ENCODE measurements at places on chromosomes 11 and 22.
A peak's percentile ranks its signal among the peaks of the same experiment; 100 is the strongest.

GRCh38 chr22:40418366-40419201 lies 48.2 kb downstream of the SGSM3 start:
- DNase-seq: peak; percentile 33

DNA sequence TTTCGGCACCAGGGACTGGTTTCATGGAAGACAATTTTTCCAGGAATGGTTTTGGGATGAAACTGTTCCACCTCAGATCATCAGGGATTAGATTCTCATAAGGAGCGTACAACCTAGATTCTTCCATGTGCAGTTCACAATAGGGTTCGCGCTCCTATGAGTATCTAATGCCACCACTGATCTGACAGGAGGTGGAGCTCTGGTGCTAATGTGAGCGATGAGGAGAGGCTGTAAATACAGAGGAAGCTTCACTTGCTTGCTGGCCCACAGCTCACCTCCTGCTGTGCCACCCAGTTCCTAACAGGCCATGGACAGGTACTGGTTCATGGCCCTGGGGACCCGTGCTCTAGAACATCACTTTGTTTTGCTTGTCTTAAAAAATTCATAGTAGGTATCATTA lies 41.8 kb upstream of the AMPD3 start:
- no peak for DNase-seq

DNA sequence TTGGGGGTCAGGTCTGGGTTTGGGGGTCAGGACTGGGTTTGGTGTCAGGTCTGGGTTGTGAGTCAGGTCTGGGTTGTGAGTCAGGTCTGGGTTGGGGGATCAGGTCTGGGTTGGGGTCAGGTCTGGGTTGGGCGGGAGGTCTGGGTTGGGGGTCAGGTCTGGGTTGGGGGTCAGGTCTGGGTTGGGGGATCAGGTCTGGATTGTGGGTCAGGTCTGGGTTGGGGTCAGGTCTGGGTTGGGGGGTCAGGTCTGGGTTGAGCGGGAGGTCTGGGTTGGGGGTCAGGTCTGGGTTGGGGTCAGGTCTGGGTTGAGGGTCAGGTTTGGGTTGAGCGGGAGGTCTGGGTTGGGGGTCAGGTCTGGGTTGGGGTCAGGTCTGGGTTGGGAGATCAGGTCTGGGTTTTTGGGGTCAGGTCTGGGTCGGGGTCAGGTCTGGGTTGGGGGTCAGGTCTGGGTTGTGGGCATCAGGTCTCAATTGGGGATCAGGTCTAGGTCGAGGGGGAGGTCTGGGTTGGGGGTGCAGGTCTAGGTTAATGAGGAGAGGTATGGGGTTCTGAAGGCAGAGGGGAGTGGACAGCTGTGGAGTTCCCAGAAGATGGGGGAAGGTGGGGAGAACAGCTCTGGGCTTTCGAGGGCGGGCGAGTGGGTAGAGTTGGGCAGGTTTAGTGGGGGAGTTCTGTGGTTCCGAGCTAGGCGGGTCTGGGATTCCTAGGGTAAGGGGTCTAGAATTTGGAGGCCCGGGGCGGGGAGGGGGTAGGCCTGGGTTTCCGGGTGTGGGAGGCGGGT lies 629 bp downstream of the TTLL8 start:
- DNase-seq: no peak

DNA sequence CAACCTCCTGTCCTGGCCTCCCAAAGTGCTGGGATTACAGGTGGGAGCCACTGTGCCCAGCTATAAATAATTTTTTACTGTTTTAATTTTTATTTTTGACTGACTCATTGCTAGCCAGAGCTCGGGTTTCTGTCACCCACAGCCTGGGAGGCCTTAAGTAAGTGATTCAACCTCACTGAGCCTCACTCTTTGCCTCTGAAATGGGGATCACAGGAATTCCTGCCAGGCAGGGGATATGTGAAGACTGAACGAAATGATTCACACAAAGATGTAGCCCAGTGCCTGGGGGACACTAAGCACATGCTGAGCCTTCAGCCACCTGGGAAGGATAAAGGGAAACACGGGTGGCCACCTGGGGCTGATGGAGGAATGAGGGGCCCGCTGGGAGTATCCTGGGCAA lies 3.8 kb upstream of the LRRC74B start:
- peak; percentile 65 for DNase-seq

DNA sequence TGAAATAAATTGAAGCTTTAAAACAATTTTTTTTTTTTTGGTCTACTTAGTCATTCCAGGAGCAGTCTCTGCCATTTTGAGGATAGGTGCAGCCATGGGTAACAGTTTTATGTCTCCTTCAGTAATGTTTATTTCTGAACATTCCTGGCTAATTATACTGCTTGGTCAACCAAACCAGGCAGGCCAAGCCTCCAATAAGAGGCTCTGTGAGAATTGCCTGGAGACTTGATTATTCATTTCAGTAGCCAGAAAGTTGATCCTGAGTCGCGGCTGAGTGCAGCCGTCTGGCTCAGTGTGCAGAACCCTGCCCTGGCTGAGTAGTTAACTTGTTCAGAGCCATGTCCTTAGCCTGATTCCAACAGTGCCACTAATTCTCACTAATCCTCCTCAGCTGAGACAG lies 364.0 kb upstream of the FAT3 start:
- DNase-seq: no peak

DNA sequence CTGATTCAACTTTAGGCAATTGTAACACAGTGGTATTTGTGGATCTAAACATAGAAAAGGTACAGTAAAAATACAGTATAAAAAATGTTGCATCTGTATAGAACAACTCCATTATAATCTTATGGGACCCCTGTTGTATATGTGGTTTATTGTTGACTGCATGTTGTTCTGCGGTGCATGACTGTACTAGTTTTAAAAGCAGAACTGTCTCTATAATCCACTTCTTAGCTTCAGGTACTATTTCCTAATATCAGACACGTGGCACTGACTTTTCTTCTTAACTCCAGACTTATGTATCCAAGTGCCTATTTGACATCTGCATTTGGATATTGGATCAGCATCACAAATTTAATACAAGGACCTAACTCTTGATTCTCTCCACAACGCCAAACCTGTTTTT lies 41.1 kb downstream of the PACS1 start:
- DNase-seq: no peak

DNA sequence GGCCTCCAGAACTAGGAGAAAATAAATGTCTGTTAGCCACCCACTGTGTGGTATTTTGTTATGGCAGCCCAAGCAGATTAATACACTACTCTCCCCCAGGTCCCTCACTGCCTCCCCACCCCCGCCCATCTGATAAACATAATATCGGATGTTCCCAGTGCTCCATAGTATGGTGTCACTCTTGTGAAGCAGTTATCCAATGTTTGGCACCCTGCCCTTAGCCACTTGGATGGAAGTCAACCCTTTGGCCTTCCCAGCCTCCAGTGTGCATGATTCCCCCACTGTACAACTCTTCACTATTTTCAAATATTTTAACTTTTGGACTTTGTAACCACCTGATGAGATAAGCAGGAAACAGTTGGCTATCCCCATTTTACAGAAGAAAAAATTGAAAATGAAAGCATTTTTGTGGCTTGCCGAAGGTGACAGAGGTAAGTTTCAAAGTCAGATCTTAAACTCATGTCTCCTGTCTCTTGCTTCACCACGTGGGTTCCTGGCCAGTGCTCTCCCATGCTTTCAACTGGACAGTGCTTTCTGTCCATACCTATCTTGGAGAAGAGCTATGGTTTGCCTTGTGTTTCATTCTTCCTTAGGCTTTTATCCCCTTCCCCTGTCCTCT lies 53.2 kb downstream of the ALX4 start:
- DNase-seq: peak; percentile 27

- DNase-seq: no peak
Observed at GRCh38 chr22:25067851-25068421, 115.4 kb downstream of the KIAA1671 start.

- DNase-seq: no peak
Observed at GRCh38 chr22:41560095-41560471, 727 bp upstream of the CSDC2 start.

GRCh38 chr11:76662656-76663485 lies 7.7 kb downstream of the LRRC32 start:
- DNase-seq: no peak

GRCh38 chr11:102279641-102280170 lies 37.6 kb upstream of the BIRC3 start:
- DNase-seq: peak; percentile 76

DNA sequence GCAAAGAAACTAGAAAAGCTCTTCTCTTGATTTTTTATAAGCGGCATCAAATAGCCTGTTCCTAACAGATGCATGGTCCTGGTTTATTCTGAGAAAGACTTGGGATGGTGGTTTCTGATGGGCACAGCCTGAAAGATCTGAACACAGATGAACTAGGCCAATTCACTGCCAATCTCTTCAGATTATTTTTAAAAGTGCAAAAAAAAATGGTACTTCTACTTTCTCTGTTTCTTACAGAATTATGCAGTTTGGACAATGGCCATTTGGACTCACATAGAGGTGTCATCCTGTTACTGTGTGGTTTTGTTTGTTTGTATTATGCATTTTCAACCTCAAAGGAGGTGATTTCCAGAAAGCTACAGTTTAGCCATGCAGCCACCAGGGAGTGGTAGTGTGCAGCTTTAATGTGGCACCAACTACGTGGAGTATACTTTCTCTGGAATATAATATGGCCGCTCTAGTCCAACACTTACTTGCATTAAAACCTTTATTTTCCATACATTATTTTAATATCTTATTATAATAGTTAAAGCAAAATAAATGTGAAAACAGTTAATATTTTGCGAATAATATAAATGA lies 469.8 kb upstream of the KIRREL3 start:
- DNase-seq: no peak

GRCh38 chr11:69211920-69212797 lies 56.4 kb downstream of the SMIM38 start:
- no peak for DNase-seq

- no peak for DNase-seq
Observed at GRCh38 chr22:23240639-23241389, 60.5 kb downstream of the BCR start.

DNA sequence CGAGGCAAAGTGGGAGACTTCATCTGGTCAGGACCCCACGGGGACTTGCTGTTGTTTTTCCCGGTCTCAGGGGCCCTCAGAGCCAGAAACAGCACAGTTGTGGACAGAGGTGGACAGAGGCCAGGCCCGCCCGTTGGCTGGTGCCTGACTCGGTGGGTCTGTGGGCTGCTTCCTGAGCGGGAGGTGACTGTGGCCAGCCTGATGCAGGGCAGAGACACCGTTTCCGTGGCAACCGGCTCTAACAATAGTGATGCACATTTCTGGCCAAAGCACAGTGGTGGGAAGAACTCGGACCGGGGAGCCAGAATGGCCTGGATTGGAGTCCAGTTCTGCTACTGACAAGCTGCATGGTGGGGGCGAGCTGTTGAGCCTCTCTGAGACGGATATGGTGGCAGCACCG lies 58.7 kb upstream of the ATXN10 start:
- no peak for DNase-seq

GRCh38 chr22:28348613-28349609 lies 330.7 kb downstream of the TTC28 start:
- no peak for DNase-seq

DNA sequence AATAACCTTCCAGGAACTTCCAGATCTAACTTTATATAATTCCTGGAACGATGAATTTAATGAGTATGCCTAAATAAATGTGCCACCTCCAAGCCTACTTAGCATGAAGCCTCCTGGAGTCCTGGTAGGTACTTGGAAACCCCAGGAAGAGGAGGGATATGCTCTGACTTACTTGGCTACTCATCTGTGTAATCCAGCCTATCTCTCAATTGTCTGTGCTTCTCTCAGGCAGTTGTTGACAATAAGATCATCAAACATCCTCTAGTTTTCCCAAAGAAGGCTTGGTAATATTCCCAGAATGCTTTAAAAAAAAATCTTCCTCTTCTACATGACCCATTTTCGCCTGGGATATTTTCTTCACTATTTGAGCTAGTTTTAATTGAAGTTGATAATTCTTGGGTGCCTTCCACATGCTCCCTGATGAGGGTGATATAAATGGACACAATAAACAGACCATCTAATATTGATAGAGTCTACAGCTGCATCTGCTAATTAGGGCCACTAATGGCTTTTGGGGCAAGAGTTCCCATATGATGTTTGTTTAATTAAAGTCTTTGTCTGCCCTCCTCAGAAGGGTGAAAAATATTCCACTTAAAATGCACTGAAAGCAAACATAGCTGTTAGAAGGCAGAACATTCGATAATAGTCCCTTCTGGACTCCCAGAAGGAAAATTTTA lies 75.5 kb upstream of the RAB38 start:
- no peak for DNase-seq

DNA sequence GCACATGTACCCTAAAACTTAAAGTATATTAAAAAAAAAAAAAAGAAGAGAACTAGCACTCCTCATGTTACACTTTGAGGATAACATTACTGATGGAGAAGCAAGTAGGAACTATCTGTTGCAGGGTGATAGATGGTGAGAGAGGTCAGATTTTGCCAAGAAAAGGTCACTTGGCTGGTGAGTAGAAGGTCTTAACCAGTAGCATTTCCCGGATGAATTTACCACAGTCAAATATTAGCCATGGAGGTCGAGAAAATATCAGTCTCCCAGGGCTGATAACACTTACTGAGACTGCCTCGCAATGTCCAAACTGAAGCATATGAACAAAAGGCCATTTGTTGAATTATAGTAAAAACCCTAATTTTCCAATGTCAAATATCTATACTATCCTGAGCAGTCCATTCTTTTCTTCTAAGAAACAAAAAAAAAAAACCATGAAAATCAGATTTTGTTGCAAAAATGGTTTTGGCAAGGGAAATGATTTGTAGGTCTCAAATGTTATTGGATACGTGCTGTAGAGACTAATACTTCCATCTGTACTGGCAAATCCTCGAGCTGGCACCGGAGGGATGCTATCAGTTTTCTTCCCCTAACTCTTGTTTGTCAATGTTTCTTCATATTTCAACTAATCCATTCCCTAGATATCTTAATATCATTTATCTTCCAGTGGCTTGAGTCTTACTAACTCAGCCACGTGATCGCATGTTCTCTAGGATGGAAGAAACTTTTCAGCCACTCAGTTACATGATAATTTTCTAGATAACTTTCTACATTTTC lies 14.5 kb upstream of the BBOX1 start:
- no peak for DNase-seq

GRCh38 chr11:44797886-44798606 lies 71.3 kb downstream of the TSPAN18 start:
- DNase-seq: peak; percentile 80

GRCh38 chr11:15199693-15200092 lies 85.0 kb downstream of the INSC start:
- no peak for DNase-seq

GRCh38 chr11:119218141-119218878 lies 12.2 kb downstream of the CBL start:
- peak; percentile 96 for DNase-seq

GRCh38 chr11:61067782-61068446 lies 34.4 kb upstream of the CD5 start:
- no peak for DNase-seq
